ENCODE measurements at places on chromosomes 3 and 15.

- DNase-seq: no peak
These were observed 349 bp downstream of the PLXNA1 start for GRCh38 chr3:126983276-126983652.

- no peak for DNase-seq
These were observed 187.3 kb downstream of the KCNAB1 start for GRCh38 chr3:156307704-156308103.

GRCh38 chr3:155876037-155876436 lies 5.6 kb downstream of the GMPS start:
- no peak for DNase-seq

DNA sequence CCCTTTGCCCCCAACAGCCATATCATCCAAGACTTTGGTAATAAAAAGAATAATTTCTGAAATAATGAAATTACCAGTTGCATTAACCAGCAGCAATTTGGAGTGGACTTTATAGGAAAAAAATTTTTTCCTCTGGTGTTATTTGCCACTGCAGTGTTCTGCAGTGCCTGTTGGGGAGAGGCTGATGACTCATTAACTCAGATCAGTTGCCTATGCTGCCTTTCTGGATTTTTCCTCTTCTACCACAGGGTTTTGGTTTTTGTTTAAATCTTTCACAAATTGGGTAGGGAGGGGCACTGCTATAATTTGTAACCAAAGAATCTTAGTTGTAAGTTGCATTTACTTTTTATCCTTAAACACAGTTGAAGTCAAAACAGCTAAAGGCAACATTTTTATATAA lies 22.7 kb downstream of the ATP6V1A start:
- no peak for DNase-seq

DNA sequence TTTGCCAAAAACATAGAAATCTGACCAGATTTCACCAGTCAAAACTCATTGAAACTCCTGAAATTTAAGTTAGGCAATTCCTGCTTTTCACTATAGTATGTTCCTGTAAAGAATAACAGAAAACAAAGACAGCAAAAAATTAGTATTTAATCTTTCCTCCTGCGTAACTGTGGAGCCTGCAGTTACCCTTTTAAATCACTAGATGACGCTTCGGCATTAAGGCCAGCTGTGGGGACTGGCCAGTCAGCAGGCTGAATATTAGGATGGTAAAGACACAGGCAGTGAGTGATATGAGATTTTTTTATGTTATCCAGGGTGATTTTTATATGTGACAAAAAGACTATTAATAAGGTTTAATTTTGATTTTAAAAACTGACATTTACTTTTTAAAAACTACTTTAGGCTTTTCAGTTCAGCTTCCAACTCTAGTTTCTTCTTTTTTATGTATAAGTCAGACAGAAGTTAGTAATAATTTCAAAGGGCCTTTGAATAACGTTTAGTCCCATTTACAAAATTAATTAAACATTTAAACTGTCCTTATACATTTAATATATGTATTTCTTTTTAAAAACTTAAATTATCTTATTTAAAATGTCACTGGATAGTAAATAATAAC lies 165.1 kb downstream of the PPM1L start:
- no peak for DNase-seq

GRCh38 chr15:97902140-97902780 lies 58.2 kb upstream of the ARRDC4 start:
- no peak for DNase-seq

All from head of caudate nucleus (tissue), 42 donors.